HEK293T (cell line): ENCODE measurements at places on chromosomes 5 and 9.

- DNase-seq = no peak
Observed at GRCh38 chr9:83119873-83120272, 56.9 kb upstream of the RASEF start.

GRCh38 chr5:111486055-111486454, 26.3 kb downstream of the STARD4 start:
- DNase-seq = no peak

DNA sequence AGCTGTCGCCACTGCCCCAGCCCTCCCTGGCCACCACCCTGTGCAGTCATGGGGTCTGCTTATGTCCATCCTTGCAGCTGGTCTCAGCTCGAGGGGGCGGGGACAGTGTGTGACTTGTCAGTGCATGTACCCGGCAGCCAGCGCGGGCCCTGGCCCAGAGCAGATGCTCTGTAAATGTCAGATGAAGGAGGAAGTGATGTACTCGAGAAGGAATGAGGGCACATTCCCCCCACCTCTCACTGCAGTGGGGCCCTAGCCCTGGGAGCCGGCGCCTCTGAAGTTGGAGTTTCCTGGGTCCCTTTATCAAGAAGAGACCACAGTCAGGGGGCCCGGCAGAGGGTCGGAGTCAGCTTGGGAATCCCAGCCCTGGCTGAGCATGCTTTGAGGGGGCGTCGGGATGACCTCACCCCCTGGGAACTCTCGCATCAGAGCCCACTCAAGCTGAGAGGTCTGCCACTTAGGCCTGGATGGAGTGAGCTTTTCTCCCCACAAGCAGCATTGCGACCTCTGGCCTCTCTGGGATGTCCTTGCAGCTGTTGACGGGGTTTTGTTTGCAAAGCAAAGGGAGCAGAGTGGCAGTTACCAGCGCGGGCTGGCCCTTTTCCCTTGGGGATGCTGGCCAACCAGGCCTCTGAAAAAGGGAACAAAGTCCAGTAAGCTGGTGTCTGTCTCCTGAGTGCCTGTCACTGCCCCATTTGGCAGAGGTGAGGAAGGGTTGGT, 19.0 kb downstream of the NEURL1B start:
- DNase-seq = no peak

- DNase-seq = no peak
Observed at GRCh38 chr5:118006219-118006618, 982.1 kb downstream of the DTWD2 start.

- DNase-seq = no peak
Observed at GRCh38 chr5:53201746-53202145, 92.2 kb upstream of the MOCS2 start.

DNA sequence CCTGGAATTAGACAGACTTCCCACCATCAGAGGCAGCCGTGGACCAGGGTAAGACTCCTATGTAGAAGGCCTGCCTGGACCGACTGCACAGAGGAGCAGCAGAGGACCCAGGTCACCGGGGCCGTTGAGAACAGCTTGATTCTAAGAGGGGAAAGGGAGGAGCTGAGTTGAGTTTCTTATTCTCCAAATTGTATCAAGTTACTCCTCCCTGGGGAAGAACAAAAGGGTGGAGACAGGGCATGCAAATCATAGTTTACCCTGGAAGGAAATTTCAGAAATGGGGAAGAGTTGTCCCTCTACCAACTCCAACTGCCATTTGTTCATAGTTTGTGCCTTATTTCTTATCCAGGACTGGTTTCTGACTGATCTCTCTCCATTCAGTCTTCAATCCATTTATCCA, 20.9 kb upstream of the SLC31A2 start:
- no peak for DNase-seq

- DNase-seq = no peak
Observed at GRCh38 chr9:37290366-37290939, 132.0 kb upstream of the GRHPR start.

GRCh38 chr9:89375191-89375760, 57.0 kb downstream of the SECISBP2 start:
- DNase-seq = peak; percentile 15

DNA sequence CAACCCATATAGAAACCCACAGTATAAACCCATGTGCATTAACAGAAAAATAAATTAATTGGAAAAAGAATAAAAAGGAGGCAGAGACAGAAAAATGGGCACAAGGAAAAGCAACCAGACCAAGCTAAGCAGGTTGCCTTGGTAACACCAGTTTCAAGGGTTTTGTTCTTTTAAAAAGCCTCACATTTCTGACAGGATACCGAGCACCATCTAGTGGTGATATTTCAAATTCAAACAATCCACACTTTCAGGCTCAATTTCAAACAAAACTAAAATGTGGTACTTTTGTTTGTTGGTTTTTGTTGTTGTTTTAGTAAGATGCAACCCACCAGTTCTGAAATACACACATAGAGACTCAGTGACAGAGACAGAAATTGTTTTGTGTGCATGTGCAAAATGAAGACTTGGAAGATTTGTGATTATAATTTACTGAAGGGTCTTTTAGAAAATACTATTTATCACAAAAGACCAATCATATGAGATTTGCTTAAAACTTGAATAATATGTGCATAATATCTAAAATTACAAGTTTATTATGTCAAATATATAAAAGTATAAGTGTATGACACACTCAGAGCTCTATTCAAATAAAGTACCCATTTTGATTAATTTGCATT, 318.2 kb downstream of the SLCO4C1 start:
- peak; percentile 37 for DNase-seq

- peak; percentile 93 for DNase-seq
Observed at GRCh38 chr9:105447814-105448812, at the start of gene FSD1L. FSD1L (plus strand) TSS chr9:105448034; CDS start chr9:105448221, 187 bp downstream.

DNA sequence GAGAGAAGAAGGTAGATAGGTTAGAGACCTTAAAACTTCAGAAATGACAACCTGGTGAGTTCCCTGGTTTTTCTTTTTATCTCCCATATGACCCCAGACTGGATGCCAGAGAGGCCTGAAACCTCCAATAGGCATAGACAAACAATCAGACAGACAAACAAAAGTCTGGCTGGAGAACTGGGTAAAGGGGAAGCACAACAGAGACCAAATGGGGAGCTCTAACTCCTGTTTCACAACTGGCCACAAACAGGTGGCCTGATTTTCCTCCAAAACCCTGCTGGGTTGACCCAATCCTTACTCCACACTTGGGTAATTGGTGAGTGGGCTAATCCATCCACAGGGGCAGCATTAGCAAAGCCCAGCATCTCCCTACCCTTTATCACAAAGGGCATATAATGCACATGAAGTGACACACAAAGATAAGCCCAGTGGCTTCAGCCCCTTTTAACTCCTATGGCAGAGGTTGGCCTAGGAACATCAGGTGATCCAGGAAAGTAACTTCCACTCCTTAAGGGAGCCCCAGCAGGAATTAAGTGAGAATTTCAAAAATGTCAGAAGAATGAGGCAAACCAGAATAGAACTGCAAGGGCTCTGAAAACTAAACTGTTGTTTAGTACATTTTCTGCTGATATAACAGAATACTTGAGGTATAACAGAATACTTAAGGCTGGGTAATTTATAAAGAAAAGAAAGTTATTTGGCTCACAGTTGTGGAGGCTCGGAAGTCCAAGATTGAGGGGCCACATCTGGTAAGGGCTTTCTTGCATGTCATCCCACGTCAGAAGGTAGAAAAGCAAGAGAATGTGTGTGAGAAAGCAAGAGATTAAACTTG, 60.9 kb upstream of the ROR2 start:
- DNase-seq = no peak

- no peak for DNase-seq
Observed at GRCh38 chr9:123005964-123006363, 27.5 kb upstream of the GPR21 start.

GRCh38 chr9:134203224-134203623, 38.9 kb upstream of the RNU6ATAC start:
- DNase-seq = no peak

GRCh38 chr5:35838370-35839042, 18.2 kb upstream of the IL7R start:
- DNase-seq = no peak

DNA sequence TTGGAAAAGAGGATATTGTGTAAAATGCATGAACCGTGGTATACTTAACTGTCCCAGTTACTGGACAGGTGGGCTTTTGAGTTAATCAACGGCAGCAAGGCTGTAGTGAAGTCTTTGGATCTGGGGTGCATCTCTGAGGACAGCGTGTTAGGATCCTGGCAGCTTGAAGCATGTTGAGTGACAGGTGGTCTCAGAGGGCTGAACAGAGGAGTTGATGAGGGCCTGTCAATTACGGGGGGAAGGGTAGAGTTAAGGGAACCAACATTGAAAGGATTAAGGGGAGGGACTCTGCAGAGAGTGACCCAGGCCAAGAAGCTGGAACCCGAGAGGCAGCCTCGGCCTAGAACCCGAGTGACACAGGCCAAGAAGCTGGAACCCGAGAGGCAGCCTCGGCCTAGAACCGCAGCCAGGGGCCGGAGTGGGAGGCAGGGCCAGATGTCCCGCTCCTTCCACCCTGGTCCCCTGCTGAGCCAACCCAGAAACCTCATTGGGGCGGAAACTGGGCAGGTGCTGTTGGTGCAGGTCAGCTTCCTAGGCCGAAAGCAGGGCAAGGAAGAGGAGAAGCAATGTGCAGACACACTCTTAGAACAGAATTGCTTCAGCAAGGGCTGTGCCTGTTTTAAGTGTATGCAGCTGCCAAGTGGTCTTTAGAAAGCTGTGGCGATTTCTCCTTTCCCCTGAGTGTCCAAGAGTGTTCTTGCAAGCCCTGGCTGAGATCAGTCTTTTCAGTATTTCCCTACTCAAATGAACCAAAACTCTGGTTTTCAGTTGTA, 62.0 kb downstream of the ANKRD33B start:
- no peak for DNase-seq

DNA sequence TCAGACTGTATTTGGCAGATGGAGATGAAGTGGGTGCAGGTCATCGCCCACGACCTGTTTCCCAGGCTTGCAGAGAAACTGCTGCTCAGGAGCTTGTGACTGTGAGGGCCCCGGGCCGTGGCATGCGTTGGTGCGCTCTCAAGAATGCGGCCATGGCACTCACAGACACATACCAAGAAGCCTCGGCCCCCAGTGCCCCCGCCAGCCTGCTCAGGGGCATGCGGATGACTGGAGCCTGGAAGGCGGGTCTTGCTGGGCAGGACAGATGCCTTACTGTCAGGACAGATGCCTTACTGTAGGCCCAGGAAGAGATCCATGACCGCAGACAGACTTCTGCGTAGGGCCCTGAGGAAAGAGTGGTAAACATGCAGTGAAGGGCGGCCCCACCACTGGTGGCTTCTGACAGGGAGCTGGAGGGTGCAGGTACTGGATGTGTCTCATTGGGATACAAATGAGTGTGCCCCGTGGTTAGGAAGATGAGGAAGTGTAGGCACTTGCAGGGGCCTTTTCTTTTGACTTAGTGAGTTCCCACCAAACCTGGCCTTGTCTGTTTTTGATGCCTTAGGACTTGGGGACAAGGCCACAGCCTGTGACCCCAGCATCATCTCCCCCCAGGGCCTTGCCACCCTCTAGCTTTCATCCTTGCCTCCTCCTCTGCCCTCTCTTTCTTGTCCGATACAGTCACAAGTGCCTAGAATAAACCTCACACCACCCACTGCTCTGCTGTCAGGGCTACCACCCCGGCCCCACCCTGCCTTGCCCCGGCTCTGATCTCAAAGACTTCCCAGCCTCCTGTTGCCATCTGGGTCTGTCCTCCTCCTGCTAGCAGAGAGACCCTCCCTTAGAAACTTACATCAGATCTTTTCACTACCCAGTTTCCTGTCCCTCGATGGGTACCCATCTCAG, 68.8 kb upstream of the ABL1 start:
- no peak for DNase-seq

DNA sequence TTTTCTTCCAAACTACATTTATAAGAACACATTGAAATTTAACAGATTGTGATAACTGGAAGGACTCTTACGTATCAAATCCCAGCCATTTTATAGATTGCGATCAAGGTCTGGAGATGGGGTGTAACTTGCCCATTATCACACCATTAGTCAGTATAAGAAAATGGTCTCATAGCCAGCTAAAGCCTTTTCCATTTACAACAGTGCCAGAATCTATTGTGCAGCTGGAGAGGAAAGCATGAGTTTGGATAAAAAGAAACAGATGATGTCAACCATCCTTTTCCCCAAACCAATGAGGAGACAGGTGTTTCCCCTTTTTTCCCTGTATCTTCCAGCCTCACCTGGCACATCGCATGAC, 658.8 kb downstream of the ACTL7B start:
- DNase-seq = no peak

DNA sequence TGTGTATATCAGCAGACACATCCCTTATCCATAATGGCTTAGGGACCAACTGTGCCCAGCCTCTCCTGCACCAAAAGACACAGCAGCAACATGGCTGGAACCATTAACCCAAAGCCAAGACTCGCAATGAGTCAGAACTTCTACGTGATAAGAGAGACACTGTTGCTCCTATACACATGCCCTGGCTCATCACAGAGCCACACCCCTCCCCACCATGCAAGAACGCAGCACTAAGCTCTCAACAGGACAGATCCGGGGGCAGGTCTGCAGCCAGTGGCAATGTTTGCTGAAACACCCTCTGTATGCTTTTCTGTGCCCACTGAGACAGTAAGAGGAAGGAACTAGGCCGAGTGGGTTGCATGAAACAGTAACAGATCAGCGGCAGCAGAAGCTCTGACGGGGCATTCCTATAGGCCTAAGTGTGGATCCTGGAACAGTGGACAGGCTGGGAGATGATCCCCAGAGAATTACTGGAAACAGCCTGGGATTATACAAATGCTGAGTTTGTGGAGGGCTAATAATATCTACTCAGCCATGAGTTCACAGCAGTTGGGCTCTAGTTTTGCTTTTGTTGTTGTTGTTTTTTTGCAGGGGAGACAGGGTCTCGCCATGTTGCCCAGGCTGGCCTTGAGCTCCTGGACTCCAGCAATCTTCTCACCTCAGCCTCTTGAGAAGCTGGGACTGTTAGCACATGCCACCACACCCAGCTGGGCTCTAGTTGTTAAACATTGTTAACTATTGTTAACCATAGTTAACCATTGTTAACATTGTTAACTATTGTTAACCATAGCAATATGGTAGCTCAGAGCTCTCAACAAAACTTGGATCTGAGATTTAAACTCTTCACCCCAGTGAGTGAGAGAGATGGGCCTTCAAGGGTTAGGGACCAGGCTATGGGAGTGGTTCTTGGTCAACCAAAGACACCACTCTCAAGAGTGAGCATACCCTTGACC, 41.0 kb downstream of the B4GALT1 start:
- DNase-seq = no peak
